ENCODE measurements at places on chromosomes 4 and X.

DNA sequence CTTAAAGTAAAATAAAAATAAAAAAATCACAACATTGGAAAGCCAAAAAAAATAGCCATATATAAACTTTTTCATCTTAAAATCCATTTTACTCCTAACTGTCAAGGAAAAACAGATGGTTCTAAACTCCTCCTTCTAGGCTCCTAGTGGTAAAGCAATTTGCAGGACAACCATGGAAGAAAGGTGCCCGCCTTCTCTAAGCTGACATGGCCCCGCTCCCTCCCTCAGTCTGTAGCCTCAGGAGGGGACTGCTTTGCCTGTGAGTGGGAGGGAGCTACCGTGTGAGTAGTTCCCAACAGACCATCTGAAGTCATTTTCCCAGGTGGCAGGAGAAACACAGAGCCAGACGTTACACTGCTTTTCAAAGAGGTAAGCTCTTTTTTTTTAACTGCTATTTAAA is 336.2 kb upstream of the FAT1 start:
- no peak for DNase-seq

DNA sequence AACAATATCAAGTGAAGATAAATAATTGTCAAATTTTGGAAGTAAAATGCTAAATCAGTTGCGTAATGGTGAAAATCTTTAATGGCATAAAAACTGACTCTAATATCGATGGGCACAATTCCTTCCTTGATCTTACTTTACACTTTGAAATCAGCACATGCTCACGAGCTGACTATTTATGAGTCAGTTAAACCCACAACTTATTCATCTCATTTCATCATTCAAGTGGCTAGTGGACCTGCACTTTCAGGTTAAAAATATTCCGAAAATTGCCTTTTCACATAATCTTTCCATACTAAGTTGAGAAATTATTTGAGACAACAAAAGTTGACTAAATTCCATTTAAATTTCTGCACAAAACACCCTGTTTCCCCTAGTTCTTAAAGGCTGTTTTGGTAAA is 582.1 kb upstream of the TENM3 start:
- peak; percentile 93 for DNase-seq

DNA sequence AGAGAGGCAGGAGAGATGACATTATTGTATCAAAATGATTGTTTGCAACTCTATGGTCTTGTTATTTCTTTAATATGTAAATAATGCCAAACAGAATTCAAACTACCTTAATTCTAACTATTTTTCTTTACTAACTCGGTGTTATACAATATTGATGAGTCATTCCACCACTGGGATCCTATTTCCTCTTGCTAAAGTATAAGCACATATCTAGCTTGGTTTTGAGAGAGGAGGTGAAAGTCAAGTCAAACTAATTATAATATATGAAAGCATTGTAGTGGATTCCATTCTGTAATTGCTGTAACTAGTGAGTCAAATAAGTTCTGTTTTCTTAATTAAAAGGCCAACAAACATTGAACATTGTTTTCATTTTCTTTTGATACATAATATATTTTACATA is 837.6 kb downstream of the PDHA2 start:
- no peak for DNase-seq

- DNase-seq = no peak
Observed at GRCh38 chr4:62487016-62487415, 1286.9 kb downstream of the ADGRL3 start.

DNA sequence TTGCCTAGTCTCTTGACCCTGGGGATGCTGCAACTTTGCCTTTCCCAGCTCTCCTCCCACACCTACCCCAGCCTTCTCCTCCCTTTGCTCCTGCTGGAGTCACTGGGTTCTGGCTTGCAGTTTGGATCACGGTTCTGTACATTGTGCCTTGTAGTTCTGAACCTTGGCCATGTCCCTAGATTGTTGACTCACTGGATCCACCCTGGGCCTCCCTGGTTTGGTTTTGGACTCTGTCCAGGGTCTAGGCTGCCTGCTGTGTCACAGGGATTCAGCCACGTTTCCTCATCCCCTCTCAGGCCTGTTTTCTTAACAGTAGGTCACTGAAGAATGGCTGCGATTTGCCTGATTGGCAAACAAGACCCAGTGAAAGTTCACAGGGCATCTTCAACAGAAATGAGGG is 11.5 kb upstream of the GABRE start:
- peak; percentile 80 for DNase-seq

- peak; percentile 37 for DNase-seq
Observed at GRCh38 chr4:2545321-2546013, 9.0 kb downstream of the FAM193A start.

- no peak for DNase-seq
Observed at GRCh38 chr4:17093481-17093880, 195.0 kb upstream of the LDB2 start.

DNA sequence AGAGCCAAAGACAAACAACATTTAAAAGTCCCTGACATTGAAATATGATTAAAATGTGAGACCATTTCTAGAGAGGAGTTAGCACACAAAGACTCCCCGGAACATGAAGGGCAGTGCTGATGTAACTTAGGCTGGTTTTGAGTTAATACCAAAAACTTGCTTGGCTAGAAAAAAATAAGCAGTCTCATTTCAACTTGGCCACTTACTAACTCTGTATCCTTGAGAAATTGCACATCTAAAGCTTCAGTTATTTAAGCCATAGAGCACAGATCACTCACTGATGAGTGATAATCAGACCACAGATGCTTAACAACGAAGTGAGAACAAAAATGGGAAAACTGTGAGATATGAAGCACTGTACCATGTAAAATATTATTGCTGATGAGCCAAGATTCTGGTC is 65.9 kb upstream of the MAOA start:
- peak; percentile 73 for DNase-seq

DNA sequence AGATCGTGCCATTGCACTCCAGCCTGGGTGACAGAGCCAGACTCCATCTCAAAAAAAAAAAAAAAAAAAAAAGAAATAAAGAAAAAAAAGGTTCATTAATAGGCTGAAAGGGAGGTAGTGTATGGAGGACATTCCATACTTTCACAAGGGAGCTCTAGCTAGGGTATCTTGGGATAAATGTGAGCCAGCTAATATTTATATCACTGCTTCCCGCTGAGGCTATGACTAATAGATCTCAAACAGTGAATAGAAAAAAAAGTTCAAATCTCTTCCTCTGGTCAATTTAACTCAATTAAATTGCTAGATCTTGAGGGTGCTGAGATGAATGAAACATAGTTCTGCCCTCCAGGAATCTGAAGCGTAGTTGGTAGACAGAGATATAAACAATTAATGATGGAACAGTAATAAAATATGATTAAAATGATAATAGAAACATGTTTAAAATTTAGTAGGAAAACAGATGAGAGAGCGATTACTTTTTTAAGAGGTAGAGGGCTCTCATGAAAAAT is 55.7 kb upstream of the SHISA3 start:
- peak; percentile 42 for DNase-seq

GRCh38 chr4:59759082-59759825 is 1440.9 kb upstream of the ADGRL3 start:
- no peak for DNase-seq

DNA sequence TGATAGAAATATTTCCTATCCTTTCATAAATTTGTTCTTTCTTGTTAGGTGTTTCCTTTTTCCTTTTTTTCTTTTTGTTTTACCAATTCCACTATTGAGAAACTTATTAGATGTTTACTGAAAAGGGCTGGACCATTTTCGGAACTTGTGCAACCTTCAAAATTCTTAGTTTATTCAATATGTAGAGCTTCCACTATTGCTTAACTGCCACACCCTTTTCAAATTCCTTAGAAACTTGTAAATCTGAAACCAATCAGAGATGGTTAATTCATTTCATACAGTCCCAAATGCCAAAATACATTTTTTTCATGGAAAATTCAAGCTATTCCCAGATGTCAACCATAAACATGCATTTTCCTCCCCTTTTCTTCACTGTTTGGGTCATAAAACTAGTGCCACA is 66.1 kb upstream of the SLC39A8 start:
- peak; percentile 38 for DNase-seq

DNA sequence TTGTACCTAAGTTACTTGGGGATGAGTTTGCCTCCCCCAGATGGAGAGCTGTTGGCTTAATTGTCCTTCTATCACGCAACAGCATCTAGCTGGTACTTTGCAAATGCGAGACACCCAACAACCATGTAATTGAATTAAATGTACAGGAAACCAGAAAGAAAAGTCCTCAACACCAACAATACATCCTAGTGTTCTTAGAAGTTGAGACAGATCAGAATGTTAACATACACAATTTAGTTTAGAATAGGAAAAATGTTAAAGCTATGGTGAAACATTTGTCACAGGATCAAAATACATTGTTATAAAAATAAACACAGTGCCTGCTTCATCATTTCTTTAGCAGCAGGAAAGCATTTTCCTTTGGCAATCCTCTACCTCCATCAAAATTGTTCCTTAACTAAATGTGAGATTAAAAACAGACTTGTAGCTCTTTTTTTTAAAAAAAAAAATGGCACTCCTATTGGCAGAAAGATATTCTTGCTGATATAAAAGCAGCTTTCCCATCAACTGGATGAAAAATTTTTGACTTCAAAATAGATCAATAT is 163.1 kb upstream of the MID1 start:
- no peak for DNase-seq

- DNase-seq = no peak
Observed at GRCh38 chr4:153418558-153418957, 47.6 kb upstream of the TMEM131L start.

GRCh38 chr4:186775902-186776301 is 52.2 kb upstream of the FAT1 start:
- DNase-seq = no peak

DNA sequence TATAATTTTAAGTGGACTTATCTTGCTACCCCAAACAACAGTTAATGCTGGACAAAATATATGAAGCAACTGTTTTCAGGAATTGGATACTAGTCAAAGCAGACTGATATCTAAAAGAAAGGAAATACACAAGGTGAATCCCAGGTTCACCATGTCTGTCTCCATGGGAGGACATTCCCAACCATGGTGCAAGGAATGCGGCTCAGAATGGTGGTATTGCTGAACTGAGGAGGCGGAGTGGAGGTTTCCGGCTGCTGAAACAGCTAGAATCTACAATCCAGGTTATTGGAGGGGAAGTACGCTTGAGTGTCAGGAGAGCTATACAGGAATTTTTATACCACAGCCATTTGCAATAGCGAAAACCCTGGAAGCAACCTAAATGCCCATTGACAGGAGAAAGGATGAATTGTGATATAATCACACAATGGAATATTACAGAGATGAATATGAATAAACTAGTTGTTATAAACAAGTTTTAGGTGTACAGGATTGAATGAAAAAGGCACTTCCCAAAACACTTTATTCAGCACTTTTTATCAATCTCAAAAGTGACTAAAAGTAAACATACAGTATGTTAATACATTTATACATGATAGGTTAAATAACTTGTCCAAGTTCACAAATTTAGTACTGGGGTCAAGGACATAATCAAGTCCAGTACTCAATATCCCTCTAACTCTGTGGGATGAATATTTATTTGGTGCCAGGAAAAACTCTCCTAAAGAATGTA is 9.0 kb downstream of the HMGB2 start:
- no peak for DNase-seq

DNA sequence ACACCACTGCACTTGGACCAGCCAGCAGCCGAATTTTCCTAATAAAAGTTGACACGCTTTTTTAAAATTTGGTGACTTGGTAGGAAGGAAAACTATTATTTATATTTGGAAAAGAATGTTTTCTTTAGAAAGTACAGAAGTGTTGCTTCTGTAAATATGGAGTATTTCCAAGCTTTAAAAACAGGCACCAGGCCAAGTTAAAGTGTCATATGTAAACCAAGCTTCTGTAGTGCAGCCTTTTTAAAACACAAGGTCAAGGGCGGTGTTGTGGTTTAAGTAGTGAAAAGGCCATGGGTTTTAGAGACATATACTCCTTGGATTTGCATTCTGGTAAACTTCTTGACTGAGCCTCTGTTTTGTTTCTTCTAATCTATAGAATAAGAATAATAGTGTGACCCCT is 62.7 kb downstream of the TRIM2 start:
- peak; percentile 37 for DNase-seq

- DNase-seq = peak; percentile 10
Observed at GRCh38 chr4:140857111-140857510, 100.9 kb upstream of the TBC1D9 start.

DNA sequence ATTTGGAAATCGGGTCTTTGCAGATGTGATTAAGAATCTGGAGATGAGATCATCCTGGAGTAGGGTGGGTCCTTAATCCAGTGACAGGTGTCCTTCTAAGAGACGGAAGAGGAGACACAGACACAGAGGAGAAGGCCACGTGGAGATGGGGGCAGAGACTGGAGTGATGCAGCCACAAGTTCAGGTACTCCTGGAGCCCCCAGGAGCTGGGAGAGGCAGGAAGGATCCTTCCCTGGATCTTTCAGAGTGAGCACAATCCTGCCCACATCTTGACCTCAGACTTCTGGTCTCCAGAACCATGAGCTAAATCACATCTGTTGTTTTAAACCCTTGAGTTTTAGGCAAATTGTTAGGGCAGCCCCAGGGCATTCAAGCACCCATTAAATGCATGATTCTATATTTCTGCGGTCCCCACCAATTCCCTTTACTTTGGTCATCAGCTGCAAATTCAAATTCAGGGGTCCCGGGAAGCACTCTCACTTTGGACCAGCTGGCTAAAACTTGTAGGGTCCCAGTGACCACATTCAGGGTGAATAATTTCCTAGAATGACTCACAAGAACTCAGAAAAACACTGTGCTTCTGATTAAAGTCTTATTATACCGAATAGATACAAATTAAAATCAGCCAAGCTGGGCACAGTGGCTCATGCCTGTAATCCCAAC is 12.8 kb upstream of the AKAP17A start:
- DNase-seq = no peak

DNA sequence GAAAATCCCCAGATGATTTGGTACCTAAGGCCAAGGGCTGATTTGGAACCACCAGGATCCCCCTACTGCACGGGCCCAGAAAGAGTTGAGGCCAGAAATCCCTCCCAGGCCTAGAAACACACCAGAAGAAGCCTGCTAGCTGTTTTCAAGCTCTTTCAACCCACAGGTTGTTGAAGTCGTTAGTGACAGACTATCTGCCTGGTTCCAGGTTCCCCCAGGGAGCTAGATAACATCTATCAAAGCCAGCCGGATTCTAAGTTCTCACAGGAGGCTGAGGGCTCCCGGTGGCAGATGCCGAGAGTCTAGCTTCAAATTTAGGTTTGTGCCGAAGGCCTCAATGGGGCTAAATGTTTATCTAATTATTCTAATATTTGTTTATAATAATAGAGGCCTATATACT is 132.0 kb upstream of the ATP6AP2 start:
- no peak for DNase-seq

DNA sequence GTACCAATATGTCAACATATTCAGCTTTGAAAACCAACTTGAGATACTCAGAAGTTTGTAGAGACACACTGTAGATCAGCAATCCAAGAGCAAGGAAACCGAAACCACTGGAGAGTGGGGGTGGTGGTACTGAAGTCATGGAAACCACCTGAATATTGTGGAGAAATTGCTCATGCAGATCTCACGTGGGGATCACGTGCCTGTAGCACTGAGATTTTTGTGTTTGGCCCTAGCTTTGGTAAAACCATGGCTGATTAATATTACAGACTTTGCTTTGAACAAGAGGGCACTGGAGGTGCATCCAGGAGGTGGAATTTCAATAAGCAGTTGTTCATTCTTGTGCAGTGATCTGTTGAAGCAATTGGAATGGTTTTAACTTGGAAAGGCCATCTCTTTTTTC is 47.2 kb downstream of the GBA3 start:
- no peak for DNase-seq

GRCh38 chr4:165612936-165613335 is 234.1 kb downstream of the CPE start:
- DNase-seq = no peak

GRCh38 chrX:30220661-30221060 is 5.3 kb downstream of the MAGEB2 start:
- DNase-seq = no peak

Data from fibroblast of mammary gland (primary cell).